Tibial nerve (tissue), 4 donors: ENCODE measurements at places on chromosomes 16 and 17. TPM values are rescaled to one million over a fixed set of nuclear protein-coding genes. Genes with fewer than 3 reads are reported as not detected.

GRCh38 chr16:79753286-79753685, 152.7 kb upstream of the MAF start:
- DNase-seq, result no peak

Gene SSTR5
- total RNA-seq, result not detected

- DNase-seq, result no peak
These were observed 24.6 kb downstream of the COPRS start for GRCh38 chr17:31834448-31834847.

DNA sequence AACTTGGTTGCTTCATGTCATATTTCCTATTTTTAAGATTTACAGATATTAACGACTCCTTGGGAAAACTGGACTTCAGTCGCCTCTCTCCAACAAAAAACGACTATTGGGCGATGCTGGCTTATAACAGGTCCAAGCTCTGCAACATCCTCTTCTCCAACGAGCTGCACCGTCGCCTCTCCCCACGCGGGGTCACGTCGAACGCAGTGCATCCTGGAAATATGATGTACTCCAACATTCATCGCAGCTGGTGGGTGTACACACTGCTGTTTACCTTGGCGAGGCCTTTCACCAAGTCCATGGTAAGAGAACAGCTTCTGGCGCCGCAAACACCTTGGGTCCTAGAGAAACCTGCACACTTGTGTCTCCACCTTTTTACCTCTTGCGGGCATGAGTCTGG, 333.0 kb downstream of the WWOX start:
- no peak for DNase-seq

GRCh38 chr17:45651145-45651709, 132.9 kb upstream of the CRHR1 start:
- no peak for DNase-seq

- no peak for DNase-seq
These were observed 11.9 kb downstream of the CDH15 start for GRCh38 chr16:89183463-89183862.

GRCh38 chr17:58313815-58314705, 14.5 kb downstream of the TSPOAP1 start:
- no peak for DNase-seq

Gene IL34
- total RNA-seq, result 49.6 TPM

Gene TMEM235
- not detected for total RNA-seq

Gene KLHL10
- total RNA-seq, result not detected

Gene MYCBPAP
- total RNA-seq, result 6.8 TPM
